ENCODE measurements at places on chromosomes 16 and 17.

DNA sequence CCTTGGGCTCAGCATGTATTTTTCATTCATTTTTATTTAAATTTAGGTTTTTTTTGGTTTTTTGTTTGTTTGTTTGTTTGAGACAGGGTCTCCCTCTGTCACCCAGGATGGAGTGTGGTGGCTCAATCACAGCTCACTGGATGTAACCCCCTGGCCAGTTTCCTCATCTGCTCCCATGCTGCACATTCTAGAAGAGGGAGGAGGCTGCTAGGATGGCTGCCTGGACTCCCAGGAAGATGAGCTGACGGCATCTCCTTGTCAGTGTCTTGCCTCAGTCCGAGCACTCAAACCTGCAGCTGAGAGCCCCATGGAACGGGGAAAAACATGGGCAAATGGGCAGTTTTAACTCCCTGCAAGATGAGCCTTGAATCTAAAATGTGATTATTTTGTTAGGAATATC is 7.5 kb downstream of the MEAK7 start:
- no peak for DNase-seq

DNA sequence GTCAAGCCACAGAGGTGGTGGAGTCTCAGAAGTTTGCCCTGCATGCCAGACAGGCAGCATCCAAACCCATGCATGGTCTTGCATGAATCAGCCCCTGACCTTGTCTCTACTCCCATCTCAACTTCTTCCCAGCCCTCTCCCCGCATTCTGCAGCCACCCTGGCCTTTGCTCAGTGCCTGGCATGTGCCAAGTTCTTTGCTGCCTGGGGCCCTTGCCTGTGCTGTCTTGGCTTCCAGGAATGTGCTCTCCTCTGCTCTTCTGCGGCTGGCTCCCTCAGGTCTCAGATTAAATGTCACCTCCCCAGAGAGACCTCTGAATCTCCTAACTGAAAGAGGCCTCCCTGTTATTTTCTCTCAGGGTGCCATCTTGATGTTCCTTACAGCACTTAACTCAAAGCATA is 17.6 kb downstream of the DRC3 start:
- no peak for DNase-seq

DNA sequence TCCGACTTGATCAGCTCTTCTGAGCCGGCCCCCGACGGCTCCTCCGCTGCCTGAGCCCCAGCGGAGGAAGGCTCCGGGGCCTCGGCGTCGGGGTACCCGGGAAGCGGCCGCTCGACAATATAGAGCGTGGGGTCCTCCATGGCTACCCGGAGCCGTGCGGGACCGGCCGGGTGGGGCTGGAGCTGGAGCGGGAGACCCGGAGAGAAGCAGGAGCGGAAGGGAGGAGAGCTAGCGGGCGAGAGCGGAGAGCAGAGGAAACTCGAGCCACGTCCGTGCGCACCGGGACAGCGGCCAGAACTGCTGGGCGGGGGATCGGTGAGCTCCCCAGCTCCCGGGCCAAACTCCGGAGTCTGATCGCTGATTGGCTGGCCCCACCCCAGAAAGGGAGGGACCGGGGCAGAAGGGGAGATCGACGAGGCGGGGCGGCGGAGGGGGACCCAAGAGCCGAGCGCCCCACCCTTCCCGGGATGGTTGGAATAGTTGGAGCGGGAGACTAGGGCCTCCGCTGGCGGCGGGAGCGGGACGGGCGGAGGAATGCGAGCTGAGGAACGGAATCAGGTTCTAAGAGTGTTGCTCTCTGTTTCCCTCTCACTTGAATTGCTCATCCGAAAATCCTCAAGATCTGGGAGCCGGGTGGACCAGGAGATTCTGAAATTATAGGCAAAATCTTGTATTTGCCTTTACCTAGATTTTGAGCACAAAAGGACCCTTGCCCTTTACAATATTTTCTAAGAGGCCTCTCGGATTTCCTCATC is at the start of gene CAVIN1:
Gene CAVIN1 (minus strand): TSS at position 299 of the 755 bp plus-strand sequence. CDS start 159 bp downstream, at position 140.
- peak; percentile 97 for DNase-seq

DNA sequence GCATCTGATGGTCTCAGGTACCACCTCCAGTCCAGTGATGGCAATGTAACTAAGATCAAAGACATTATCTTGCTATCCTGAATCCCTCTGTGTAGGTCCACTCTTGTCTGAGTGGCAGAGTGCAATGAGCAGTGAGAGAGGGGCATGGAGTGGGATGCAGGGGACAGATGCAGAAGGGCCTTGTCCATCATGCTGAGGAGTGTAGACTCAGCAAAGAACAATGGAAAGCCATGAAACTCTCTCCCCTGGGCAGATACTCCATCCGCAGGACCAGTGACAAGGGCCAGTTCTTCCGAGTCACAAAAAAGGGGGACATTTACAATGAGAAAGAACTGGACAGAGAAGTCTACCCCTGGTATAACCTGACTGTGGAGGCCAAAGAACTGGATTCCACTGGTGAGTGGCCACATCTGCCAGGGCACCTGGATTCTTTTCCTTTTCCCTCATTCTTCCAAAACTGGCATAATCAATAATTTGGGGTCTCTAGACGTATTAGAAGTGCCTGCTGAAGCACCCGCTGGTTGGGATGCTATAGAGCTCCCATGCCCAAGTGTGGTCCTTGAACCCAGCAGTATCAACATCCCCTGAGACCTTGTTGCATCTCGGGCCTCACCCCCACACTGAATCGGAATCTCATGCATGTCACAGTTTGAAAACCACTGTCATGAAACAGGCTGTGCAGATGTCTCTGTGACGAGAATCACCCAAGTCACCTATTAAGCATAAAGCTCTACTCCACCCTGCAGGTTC is 29.5 kb downstream of the CDH5 start:
- no peak for DNase-seq

- no peak for DNase-seq
Observed at GRCh38 chr16:9970244-9970643, 212.0 kb downstream of the GRIN2A start.

DNA sequence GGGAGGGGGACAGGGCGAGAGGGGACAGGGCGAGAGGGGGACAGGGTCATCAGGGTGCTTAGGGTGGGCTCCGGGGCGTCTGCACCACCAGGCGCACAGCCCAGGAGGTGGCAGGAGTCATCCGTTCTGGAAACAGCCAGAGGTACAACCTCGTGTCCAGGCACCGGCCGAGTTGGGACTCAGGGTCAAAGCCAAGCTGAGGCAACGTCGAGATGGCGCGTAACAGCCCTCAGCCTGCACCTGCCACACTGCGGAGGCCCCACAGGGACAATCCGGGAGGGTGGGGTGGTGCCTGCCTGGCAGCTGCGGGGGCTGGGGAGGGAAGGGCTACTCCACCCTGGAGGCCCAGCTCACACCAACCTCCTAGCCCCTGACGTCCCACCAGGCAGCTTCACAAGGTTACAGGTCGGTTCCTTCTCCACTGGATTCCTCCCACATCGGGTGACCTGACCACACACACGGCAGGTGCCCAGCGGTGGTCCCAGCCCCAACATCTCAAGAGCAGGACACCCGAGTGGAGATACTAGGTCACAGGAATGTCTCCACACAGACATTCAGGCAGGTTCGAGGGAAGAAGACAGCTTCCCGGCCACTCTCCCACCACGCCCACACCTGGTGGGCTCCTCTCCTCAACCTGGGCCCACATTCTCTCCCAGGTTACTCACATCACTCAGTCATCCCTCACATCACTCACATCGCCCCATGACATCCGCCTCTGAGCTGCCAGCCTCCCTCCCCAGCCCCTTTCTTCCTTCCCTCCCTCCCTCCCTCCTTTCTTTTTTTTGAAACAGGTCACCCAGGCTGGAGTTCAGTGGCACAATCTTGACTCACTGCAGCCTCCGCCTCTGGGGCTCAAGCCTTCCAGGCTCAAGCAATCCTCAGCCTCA is 47.3 kb downstream of the RPH3AL start:
- DNase-seq, result no peak

DNA sequence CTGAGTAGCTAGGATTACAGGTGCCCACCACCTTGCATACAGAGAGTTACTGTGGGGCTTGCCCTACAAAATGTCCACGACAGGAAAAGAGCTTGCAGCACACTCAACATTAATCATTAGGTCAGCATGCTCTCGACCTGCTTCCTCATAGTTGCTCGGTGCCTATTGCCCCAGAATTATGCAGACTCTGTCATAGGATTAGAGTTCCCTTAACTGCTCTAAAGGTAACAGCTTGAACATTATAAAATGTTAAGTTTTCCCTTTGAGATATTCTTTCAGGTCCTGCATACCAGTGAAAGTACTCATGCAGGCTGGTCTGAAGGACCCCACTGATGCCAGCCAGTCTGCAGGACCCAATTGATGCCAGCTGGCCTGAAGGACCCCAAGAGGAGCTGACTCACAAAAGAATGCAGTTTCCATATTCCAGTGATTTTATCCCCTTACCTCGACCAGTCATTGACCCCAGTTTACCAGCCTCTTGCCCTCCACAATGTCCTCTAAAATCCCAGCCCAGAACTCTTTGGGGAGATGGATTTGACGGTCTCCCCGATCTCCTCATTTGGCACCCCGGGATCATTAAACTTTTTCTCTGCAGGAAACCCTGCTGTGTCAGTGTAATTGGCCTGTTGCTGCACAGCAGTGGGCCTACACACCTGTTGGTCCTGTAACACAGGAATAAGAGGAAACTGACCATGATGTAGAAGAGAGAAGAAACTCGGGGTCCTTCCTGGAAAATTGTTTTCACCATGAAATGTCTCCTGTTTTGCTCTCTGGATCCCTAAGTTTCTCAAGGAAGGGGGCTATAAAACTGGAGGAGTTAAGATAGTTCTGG is 10.6 kb downstream of the ICAM2 start:
- peak; percentile 46 for DNase-seq

- DNase-seq, result peak; percentile 5
Observed at GRCh38 chr16:72409423-72409822, 237.5 kb upstream of the PMFBP1 start.

DNA sequence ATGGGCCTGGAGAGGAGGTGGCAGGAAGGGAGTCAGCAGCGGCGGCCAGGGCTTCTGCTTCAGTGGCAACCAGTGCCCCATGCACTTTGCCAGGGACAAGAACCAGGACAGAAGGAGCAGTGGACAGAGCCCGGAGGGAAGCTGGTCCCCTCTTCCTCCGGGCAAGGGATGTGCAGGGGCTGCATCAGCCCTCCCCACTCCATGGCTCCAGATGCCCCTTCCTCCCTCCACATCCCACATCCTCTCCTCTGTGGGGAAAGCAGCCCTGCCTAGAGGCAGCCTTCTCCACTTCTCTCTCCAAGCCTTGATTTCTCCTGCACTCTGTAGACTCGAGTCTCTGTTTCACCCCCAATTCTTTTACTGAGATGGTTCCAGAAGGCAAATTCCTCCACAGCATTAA is 50.4 kb downstream of the AIPL1 start:
- DNase-seq, result no peak

DNA sequence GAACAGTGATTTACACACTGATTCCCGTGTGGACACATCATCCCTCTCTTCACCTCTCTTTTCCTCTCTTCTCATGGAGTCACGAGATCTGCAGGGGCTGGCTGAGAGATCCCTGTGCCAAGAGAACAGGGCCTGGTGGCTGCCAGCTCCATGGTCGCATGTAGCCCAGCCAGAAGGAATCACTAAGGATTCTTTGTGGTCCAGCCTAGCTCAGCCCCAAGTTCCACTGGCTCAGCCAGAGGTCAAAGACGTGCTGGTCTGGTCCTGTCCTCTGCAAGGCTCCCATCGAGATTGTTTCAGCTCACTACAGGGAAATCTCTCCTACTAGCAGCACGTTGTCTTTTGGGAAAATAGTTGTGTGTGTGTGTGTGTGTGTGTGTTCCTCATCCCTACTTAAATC is 66.4 kb downstream of the NDEL1 start:
- DNase-seq, result no peak

- DNase-seq, result no peak
Observed at GRCh38 chr17:57669671-57670529, 75.2 kb downstream of the CCDC182 start.

GRCh38 chr16:85146922-85147651 is 34.8 kb upstream of the CIBAR2 start:
- no peak for DNase-seq

GRCh38 chr17:33241390-33241789 is 51.7 kb downstream of the ASIC2 start:
- no peak for DNase-seq

DNA sequence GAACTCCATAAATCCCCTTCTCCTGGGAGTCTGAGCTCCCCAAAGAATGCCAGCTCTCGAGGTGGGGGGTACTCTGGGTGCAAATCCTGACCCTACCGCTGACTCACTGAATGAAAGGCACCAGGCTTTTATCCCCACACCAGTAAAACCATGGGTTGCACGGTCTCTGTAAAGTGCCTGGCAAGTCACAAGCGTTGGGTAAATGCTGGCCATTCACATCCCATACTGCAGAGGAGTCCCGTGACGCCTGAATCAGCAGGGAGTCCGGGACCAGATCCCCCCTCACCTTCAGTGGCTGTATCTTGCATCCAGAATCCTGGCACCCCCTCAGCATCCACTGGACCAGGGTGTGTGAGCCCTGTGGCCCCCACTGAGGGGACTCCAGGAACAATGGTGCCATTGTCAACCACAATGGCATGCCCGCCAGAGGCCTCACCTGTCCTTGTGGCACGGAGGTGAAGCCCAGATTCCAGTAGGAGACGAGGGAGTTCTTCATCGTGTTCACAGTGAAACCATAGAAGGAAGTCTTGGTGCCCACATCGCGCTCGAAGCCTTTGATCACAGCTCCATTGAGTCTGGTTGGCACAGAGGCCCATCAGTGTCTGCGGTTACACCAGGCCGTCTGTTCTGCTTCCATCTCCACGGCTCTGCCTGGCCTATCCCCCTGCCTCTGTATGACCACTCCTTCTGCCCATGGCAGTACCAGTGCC is 13.3 kb downstream of the ST6GALNAC2 start:
- no peak for DNase-seq

DNA sequence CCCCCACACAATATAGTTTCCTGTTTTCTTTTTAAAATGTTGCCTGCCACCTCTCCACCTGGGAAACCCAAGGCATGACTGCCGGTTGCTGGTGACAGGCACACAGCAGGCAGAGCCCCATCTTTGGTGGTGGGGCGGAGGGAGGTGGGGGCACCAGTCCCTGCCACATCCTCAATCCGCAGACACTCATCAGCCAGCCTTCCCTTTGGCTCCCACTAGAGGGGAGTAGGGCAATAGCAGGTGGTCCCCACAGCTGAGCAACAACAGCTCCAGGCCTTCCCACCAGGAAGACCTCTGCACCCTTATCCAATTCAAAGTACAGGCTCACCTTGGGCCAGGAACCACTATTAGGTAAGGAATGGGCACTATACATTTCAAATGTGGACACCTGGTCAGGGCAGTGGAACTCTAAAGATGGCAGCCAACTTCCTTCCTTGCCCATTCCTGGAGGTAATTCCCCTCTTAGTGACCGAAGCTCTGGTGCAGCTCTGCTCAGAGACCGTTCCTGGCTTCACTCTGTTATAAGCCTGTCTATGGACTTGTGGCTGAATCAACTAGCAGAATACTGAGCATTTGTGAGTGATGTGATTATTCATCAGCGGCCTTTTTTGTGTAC is 13.9 kb downstream of the RECQL5 start:
- peak; percentile 62 for DNase-seq

DNA sequence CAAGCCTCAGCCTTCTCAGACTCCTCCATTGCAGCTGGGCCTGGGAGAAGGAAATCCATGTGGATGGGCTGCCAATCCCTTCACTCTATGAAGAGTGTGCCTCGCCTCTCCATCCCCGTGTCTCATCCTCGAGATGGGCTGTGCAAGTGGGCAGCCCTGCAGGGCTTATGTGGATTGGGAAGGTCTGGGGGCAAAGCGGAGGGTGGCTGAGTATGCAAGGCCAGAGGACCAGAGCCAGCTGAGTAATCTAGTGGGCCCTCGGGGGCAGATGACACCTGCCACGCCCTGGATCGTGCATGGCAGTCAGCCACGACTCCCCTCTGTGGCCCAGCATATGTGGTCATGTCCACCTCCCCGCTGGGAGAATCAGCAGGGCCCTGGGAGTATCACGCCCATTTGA is 78.9 kb downstream of the IRX5 start:
- DNase-seq, result no peak

GRCh38 chr16:11493531-11493929 is 93.2 kb downstream of the LITAF start:
- DNase-seq, result no peak

- DNase-seq, result peak; percentile 94
Observed at GRCh38 chr16:31179747-31180459, at the start of gene FUS. Gene FUS (plus strand): TSS chr16:31180139. CDS start chr16:31180215, 76 bp downstream.

All from choroid plexus epithelial cell (primary cell).